Activated CD4-positive, alpha-beta T cell treated with anti-CD3 and anti-CD28 coated beads for 4 hours (primary cell): ENCODE measurements at places on chromosomes 7 and 10.

DNA sequence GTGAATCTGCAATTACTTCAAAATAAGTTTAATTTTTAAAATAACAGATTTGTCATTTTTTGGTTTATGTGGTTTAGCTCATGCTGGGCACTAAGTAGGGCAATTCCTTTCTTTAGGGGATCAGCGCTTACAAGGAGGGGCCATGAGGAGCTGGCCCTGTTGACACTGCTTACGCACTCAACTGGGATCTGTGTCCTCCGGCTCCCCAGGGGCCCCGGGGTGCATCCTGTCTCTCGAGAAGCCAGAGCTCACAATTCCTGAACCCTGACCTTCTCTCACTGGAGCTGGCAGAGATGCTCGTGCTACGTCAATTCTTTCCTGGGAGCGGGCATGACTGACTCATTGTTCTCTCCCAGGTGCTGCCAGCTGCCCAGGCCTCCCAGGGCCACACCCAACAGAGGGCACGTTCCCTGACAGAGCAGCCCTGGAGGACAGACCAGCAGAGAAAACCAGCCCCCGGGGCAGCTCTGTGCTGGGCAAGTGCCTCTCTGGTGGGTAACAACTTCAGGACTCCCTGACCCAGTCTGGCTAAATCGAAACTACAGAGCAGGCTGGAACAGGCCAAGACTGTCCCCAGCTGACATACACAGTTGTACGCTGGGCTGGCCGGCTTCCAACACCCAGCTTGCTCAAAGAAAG is 36.8 kb downstream of the CTBP2 start:
- no peak for DNase-seq

DNA sequence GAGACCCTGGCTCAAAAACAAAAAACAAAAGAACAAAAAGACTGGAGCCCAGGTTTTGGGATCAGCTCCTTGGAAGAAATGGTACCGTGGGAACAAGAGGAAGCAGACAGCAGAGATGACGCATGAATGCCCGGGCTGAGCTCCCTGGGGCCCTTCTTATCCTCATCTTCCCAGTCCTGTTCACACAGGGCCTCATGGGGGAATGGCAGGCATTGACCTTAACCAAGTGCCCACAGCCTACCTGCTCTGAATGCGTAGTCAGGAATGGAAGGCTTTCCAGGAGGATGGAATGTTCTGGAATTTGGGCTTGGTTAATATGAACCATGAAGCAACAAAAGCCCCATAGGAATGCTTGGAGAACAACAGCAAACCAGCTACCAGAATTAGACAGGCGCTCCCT is 154.7 kb downstream of the PRPF18 start:
- no peak for DNase-seq

GRCh38 chr7:149719050-149719899 is 54.1 kb downstream of the ZNF467 start:
- DNase-seq, result no peak

- no peak for DNase-seq
Measured at GRCh38 chr7:30310674-30311362, 26.4 kb downstream of the ZNRF2 start.

DNA sequence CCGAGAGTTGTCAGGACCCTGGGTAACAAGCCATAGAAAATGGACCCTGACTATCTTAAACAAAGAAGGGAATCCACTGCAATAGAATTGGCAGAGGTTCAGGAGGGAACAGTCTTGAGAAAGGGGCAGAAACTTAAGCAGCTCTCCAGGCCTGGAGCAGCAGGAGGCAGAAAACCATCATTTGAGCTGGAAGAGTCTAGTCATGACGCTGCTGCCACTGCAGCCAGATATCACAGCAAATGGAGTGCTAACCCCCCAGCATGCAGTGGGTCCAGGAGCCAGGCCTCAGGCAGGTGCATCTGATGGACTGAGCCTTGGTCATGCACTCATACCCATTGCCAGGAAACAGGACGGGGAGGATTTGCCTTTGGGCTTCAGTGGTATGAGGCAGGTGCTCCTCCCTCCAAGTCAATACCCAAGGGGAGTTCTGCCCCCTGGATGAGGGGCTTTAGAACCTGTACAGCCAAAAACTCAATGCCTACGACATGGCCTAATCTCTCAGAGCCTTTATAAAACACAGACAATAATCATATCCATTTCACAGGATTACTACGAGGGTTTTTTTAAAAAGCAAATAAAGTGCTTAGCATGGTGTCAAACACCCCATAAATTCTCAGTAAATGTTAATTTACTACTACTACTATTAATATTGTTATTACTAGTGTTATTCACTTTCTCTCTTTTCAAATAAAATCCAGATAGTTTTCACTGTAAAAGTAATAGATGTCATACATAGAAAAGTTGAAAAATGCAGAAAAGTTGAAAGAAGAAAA is 30.7 kb downstream of the DUSP5 start:
- DNase-seq, result no peak
